T-cell (primary cell): ENCODE measurements at places on chromosomes 2 and 18.

- no peaks in the 10 kb centered on the region for H3K4me1 ChIP-seq
- no peak overlapping the region for H3K27ac ChIP-seq
- H3K36me3 ChIP-seq: no peaks in the 10 kb centered on the region
- no peak for DNase-seq
- H3K27me3 ChIP-seq: no peaks in the 10 kb centered on the region
Measured at GRCh38 chr18:23182606-23183005, 47.3 kb downstream of the CABLES1 start.

DNA sequence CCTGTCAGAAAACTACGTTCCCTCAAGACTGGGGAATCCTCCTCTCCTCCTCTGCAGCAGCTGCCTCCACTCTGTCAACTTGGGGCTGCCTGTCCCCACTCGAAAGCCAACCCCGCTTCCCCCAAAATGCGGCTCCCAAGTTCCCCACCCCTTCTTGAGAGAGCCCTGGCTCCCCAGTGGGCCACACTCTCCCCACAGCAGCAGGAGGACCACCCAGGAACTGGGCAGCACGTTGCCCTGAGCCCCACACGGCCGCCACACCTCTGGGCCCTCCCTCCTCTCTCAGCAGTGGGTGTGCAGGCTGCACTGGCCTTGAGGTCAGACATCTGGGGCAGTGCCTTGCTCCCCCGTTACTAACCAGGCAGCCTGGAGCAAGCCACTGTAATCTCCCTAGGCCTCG lies 9.6 kb upstream of the TEX51 start:
- H3K4me1 ChIP-seq: peaks cover 10% of the 10 kb centered on the region
- peaks cover 39% of the 10 kb centered on the region for H3K27me3 ChIP-seq
- no peak overlapping the region for H3K27ac ChIP-seq
- no peak overlapping the region for H3K4me3 ChIP-seq
- no peak for DNase-seq

DNA sequence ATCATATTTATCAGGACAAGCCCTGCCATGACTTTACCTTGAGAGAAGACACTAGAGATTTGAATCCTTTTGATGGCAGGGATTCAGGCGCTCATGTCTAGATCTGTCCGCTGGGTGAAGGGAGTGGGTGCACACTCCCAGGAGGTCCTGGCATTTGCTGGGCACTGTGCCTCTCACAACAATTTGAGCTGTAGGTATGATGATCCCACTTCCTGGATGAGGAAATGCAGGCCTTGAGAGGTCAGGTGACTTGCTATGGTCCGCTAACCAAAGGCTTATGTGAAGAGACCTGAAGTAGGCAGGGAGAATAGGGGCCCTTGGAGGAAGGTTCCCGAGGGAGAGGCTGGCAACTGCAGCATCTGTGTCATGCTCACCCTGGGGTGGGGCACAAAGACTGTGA lies 206.1 kb downstream of the HAUS1 start:
- H3K27ac ChIP-seq: no peak overlapping the region
- no peaks in the 10 kb centered on the region for H3K4me1 ChIP-seq
- DNase-seq: no peak
- H3K36me3 ChIP-seq: no peaks in the 10 kb centered on the region
- peaks cover 6% of the 10 kb centered on the region for H3K27me3 ChIP-seq
- H3K4me3 ChIP-seq: no peak overlapping the region

DNA sequence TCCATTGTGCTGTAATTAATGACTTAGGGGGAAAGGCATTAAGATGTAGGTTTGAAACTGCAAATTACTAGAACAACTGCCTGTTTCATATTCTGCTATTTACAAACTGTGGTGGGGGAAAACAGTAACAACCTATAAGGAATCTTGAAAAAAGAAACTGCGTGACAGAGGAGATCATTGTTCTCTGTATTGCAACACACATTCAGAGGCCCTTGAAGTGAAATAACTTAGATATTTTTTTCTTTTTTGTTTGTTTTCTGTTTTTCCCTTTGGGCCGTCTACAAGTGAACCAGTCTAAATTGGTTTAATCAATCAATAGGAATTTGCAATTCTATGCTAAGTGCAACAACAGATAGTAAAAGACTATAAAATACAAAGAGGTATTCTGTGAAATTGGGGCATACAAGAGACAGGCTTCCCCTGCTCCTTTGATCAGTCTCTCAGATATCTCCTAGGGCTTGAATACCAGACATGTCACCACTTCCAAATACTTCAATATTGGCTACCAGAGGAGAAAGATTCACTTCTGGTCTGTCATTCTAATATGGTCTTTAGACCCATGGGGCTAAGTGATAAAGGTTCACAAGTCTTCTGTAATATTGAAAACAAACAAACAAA lies 2055.1 kb upstream of the CELF4 start:
- no peaks in the 10 kb centered on the region for H3K36me3 ChIP-seq
- no peak for DNase-seq
- H3K4me1 ChIP-seq: no peaks in the 10 kb centered on the region
- H3K27me3 ChIP-seq: no peaks in the 10 kb centered on the region
- H3K27ac ChIP-seq: no peak overlapping the region

DNA sequence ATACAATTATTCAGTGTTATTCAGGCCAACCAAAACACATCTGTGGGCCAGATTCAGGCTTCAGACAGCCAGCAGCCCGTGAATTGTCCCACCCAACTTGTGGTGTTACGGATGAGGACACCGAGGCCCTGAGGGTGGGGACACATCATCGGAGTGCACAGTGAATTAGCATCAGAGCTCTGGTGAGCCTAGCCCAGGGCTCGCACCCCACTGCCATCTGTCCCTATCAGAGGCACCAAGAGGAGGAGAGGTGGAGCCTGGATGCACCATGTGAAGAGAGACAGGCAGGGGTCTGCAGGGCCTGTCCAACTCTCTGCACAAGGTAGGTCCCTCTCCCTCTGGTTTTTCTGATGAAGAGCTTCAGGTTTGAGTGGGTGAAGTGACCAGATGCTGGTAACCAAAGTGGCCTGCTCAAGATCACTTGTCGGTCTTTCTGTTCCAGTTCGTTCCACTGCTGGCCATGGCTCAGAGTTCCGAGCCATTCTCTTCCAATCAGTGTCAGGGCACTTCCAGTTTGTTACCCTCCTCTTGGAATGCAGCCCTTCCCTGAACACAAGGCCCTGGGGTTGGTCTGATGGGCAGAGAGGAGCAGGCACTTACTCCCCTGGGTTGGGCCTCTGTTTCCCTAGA lies 14.8 kb upstream of the GLI2 start:
- H3K4me3 ChIP-seq: no peak overlapping the region
- H3K27ac ChIP-seq: no peak overlapping the region

DNA sequence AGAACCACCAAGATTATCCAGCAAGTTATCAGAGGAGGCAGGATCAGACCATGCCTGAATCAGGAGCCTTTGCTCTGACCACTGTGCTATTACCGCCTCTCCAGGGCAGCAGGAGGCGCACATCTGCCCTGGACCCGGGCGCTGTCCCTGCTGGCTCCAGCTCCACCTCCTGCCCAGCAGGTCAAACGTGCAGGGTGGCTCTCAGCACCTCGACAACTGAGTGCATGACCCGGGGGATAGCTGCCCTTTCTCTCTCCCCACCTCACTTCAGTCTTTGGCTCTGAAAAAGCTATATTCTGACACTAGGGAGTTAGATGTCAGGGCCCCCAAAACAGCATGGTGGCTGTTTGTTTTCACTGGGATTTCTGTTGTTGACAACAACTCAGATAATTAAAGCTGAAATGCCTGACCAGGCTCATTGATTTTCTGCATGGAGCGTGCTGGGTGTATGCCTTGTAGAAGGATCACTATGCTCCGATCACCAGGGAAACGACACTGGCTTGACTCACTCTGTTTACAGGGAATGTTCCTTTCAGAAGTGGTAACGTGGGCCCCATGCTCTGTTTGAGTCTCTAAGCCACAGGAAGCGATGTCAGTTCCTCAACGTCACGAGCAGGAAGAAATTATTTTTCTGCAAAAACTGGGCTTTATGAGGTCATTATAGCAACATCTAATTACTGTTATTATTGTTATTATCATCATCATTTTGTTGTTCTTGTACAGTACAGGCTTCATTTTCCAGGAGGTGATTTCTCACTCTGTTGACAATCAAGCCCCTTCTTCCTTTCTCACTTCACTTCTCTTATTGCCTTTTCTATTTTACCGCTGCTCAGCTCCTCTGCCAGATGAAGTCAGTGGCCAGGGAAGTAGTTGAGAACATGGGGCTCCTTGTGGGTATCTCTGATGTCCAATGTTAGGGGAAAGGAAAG lies 125.6 kb downstream of the PLB1 start:
- peak overlapping the region; percentile 22 for H3K4me3 ChIP-seq
- no peaks in the 10 kb centered on the region for H3K36me3 ChIP-seq
- H3K4me1 ChIP-seq: peaks cover 63% of the 10 kb centered on the region
- no peaks in the 10 kb centered on the region for H3K27me3 ChIP-seq
- H3K27ac ChIP-seq: peak overlapping the region; percentile 99

DNA sequence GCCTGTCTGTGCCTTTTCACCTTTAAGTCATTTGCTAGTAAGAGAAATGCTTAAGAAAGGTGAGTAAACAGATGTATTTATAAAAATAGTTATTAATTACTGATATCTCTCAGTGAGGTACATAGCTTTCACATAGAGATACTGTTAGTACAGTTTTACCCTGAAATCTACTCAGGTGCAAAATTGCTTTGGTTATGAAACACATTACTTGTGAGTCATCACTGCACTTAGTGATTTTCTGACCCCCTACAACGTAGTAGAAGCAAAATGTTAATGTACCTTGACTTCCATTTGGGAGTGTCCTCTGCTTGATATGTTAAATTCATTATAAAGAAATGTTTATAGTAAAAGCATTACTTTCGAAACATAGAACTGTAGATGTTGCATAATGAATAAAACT lies 6.5 kb downstream of the GLS start:
- DNase-seq: no peak
- H3K4me1 ChIP-seq: peaks cover 45% of the 10 kb centered on the region
- H3K36me3 ChIP-seq: no peaks in the 10 kb centered on the region
